Stimulated activated CD8-positive, alpha-beta memory T cell treated with anti-CD3 and anti-CD28 coated beads, Interleukin-4, amount 100 ng/mL, for 4 hours (primary cell): ENCODE measurements at places on chromosomes 2 and 18.
A peak's percentile ranks its signal among the peaks of the same experiment; 100 is the strongest.

DNA sequence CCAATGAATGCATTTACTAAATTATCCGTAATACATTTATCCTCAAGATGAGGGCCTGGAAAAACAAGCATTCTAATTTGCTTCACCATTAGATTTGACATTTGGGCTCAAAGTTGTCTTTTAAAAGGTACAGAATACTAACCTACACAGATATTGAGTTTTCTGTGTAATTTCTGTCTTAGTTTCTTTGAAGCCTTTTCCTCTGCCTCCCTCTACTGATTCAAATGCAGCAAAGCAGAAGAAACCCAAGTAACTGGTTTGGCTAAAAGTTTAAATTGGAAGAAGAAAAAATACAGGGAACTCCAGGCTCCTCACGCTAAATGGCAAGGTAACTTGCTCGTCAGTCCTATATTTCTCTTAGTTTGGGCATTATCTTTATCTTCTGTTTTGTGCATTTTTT is 53.3 kb upstream of the SLC5A7 start:
- no peak for DNase-seq

GRCh38 chr2:138504546-138505235 is 3.1 kb downstream of the SPOPL start:
- DNase-seq, result no peak

DNA sequence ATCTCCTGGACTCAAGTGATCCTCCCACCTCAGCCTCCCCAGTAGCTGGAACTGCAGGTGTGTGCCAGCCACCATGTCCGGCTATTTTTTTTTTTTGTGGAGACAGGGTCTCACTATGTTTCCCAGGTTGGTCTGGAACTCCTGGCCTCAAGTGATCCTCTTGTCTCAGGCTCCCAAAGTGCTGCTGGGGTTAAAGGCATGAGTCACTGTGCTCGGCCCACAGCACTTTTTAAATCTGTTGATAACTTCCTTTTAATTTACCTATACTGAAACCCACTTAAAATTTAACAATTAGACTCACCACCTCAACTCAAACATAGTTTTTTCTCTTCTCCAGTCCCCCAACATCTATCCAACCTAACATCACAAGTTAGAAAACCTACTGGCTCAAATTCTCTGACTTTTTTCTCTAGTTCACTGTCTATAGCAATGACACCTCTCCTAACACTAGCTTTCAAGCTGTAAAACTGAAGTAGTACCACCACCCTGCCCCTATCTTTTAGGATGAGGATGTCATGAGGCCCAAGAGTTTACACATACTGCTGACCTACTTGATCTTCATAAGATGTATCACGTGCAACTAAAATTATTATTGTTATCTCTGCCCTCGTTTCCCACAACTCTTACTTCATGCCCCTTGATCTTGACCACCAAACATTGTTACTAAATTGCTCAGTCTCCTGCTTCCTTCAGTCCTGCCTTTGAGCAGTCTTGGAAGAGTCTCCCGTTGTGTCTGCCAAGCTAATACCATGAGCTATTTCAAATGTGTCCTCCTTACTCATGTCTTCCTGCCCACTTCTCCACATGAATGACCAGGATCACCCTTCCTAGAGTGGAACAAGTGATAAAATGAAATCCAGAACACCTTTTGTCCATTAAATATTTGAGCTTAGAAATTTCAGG is 142.3 kb upstream of the ZFP36L2 start:
- DNase-seq, result no peak

GRCh38 chr2:147224070-147224469 is 620.8 kb upstream of the ACVR2A start:
- no peak for DNase-seq

DNA sequence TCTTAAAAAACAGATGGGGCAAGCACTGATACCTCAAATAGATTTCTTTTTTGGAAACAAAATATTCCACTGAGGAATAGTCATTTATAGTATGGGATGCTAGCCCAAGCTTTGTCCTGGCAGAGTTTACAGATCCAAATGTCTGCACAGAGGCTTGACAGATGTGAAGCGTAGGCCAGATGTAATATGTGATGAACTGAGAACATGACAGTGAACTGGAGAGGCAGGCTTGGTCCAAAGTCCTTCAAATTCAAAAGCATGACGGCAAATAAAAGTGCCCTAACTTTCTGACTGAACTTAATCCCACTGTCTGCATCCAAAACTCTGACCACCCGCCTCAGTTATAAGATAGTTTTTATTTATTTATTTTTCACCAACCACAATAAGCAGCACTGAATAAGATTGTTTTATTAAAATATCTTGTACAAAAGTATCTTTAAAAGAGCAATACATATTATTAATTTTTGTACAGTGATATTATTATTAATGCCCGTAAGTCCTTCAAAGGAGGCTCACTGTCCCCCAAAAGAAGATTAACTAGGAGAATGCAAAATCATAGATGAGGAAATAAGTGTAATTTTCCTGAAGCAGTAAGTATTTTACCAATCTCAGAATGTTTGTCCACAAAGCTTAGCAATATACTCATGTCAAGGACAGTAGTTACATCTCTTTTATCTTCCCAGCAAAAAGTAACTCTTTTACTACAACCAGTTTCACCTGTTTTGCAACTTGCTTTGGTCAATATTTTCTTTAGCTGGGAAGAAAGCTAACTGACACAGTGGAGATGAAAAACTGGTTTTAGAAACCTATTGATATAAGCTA is 10.7 kb upstream of the SPOPL start:
- no peak for DNase-seq

DNA sequence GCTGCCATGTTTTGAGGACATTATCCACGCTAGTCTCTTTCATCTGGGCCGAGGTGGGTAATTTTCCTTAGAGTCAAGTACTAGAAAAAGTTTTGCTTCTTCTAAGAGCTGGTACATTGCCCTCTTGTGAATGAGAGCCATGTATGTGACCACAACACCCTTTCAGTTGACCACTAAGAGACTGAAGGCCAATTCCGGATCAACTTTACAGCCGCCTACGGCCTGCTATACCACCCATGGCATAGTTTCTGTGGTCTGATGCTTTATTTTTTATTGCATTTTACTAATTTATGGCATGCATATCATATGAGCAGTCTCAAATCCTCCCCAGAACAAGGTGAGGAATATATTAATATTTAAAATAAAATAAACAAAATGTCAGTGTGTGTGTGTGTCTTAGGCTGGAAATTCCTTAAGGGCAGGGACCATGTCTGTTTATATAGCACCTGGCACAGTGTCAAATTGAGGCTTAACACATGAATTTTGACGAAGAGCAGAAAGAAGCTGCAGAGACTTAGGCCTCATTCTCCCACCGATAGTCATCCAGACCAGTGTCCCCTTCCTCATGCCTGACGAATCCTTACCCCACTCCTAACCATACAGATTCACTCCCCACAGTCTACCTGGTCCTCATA is 35.4 kb downstream of the PSD4 start:
- DNase-seq, result no peak

- no peak for DNase-seq
Measured at GRCh38 chr2:14194233-14194632, 438.3 kb upstream of the LRATD1 start.

GRCh38 chr2:184921676-184922075 is 323.3 kb downstream of the ZNF804A start:
- no peak for DNase-seq

GRCh38 chr2:209501579-209501978 is 77.7 kb downstream of the MAP2 start:
- no peak for DNase-seq

GRCh38 chr2:173298536-173299097 is 56.1 kb upstream of the CDCA7 start:
- DNase-seq, result no peak

DNA sequence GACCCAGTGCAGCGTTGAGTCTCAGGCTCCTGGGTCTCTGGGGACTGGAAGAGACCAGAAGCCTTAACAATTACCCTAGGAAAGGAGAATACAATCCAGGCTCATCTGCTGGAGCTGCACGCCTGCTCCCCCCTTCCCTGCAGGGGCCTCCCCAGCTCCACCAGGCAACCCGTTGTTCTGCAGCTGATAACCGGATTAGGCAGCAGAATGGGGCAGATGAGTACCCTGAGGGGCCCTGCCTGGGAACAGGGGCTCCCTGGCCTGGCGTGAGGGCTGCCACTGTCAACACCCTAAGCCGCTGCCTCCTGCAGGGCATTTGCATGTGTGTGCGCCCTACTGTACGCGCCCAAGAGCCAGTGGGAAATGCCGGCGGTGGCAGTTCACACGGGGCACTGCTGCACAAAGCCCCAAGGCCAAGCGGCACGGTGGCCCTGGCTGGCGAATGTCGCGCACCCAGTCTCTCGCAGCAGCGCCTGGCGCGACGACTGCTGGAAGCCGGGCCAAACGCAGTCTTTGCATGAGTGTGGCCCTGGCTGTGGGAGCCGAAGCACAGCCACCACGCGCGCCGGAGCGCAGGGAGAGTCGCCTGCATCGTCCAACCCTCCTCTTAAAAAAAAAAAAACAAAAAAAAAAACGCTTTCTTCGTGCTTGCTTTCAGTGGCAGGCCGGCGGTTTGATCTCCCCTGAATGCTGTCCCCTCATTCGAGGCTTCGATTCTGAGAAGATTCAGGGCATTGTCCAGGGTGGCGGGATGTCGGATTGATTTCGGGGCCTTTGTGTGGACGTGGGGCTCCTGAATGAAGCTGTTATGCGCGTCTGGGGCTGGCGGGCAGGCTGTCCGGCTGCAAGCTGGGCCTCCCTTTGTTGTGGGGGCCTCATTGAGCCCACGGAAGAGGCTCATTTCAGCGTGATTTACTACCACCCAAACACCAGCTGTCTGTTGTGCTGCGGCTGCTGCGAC is 63.8 kb downstream of the SETBP1 start:
- no peak for DNase-seq

- no peak for DNase-seq
Measured at GRCh38 chr2:134592377-134592776, 126.4 kb downstream of the TMEM163 start.

DNA sequence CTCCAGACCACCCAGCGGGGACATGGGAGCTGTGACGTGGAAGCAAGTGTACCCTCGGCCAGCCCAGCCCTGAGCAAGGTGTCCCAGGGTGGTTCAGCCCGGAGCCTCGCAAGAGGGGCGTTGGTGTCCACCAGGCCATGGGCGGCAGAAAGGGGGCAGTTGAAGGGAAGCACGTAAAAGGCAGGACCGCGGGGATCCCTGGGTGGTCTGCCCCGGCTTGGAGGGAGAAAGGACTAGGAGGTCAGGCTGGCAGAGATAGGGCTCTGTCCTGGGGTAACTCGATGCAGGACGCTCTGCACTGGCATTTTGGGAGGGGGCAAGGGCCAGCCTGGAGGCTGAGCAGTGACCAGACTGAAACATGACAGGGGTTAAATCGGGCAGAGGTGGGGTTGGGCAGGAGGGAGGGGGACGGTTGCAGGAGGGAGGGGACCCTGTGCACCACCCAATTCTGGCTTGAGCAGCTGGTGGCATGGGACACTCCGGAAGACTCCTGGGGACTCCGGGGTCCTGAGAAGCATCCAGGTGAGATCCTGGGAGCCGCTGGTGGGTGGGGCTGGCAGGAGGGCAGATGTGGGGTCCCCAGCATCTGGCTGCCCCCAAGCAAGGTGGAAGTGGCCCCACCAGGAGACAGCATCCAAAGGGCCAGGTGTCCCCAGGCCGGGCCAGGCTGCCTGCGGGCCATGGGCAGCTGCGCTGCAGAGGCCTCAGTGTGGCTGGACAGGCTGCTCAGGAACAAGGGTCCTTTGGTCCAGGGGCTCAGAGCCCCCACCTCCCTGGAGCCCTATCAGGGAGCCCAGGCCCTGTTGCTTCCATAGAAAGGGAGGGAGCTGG is 46.8 kb upstream of the GPC1 start:
- DNase-seq, result no peak

DNA sequence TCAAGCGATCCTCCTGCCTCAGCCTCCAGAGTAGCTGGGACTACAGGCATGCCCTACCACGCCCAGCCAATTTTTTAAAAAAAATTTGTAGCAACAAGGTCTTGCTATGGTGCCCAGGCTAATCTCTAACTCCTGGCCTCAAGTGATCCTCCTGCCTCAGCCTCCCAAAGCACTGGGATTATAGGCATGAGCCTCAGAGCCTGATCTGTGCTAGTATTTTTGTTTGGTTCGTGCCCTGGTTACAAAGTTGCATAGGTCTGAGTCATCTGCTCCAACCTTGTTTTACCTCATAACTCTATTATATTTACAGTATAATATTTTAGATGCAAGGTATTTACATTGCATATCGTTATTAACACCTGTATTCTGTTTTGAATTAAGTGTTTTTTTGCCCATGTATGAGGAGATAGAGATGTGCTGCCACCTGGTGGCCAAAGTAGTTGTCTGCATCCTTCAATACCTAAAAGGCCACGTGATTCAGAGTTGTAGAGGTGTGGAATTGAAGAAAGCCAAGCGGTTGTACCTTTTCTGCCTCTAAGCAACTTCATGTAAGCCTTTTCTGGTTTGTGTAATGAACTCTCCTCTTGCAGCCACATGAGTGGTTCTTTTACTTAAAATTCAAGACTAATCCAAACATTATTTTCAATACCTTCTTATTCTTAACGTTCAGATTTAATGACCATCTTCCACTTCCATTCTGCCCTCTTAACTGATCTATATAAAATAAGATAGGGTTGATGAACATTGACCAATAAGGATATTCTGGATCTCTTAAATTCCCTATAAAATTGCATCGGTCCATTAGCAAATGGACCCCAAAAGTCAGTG is 19.9 kb upstream of the CABYR start:
- DNase-seq, result peak; percentile 62

DNA sequence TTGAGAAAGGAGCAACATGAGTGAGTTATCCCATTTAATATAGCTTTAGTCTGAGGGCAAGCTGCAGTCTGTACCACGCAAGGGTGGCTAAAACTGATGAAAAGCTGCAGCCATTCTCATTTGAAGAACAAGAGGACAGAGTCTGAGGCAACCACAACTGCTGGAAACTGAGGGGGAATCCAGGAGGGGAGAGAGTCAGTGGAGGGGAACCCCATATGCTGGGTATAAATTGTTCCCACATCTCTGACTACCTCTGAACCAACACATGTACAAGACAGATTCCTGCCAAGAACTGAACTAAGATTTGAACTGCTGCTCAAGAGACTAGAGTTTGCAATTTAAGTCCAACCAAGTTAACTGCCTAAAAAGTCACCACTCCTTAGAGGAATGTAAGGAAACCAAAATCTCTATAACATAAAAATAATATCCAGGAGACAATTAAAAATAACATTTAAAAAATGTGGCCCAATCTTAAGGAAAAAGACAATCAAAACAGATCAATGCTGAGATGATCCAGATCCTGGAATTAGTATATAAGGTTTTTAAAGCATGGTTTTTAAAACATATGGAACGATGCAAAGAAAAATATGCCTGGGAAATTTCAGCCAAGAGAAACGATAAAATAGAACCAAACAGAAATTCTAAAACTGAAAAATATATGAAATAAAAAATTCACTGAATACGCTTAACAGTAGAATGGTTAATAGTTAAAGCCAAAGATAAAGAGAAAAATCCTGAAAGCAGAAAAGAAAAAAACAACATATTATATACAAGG is 11.2 kb downstream of the CWC22 start:
- DNase-seq, result no peak

DNA sequence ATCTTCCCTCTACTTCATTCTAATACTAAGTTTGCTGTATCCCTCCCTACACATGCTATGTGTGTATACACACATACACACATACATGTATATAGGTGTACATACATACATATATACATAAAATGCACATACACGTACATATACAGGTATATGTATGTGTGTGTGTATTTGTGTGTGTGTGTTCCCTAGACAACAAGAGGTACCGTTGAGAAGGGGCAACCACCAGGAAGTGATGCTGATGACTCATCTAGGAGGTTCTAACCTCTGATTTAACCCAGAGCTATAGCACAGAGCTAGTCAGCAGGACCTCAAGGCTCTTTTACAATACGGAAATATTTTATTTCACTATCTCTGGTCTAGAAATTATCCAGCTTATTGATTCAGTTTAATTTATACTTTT is 139.2 kb downstream of the LAMA3 start:
- peak; percentile 7 for DNase-seq
